ENCODE measurements at places on chromosomes 16 and 17.

GRCh38 chr17:15270628-15271381 lies 5.7 kb upstream of the PMP22 start:
- no peak for DNase-seq

DNA sequence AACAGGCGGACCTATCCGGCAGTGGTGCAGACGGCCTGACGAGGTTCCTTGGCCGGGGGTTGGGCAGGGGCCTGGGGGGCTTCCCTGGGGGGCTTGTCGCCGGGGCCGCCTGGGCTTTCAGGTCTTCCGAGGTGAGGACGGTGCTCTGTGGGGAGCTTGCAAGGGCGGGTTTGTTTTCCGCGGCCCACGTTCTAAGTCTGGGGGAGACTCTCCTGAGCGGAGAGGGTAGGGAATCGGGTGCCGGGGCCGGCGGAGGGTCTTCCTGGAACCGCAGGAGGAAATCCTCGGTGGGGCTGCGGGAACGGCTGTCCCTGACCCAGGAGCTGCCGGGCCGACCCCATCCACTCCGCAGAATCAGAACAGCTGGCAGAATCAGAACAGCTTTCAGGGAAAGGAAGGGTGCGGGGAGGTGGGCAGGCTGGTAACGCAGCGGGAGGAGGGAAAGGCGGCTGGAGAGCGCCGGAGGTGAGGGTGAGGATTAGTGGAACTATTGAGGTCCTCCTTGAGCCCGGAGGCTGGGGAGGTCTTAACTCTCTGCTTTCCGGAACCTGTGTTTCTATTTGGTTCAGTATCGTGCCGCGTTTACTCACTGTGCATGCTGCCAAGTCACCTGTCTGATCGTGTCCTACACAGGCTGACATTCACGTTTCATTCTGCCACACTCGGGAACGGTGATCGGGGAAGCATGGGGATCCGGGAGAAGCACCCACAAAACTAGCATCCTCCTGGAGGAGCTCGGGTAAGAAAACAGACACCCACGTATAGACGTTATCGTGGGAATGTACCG lies 28.9 kb downstream of the CPSF4L start:
- peak; percentile 8 for DNase-seq

DNA sequence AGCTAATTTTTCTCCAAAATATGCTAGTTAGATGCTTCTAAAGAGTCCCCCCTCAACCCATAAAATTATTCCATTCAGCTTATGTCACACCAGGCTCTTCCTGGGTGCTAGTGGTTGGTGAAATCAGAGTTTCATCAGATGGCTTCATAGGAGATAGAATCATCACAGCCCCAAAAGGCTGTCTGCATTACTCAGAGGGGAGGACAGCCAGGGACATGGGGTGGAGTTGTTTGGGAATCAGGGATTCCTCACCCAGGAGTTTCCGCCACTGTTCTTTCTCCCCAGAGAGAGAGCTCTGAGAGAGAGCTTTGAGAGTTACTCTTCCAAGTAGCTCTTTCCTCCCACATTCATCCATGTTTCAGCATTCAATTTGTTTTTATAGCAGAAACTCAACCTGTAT lies 288 bp upstream of the KRT34 start:
- no peak for DNase-seq

GRCh38 chr17:7575481-7575883 lies 4.0 kb upstream of the CD68 start:
- DNase-seq = no peak

- no peak for DNase-seq
These were observed 20.7 kb downstream of the RABEP2 start for GRCh38 chr16:28904363-28904762.

- no peak for DNase-seq
These were observed 560.3 kb downstream of the WWOX start for GRCh38 chr16:78659668-78660217.

- DNase-seq = no peak
These were observed 541.9 kb upstream of the CDH11 start for GRCh38 chr16:65663774-65664173.

DNA sequence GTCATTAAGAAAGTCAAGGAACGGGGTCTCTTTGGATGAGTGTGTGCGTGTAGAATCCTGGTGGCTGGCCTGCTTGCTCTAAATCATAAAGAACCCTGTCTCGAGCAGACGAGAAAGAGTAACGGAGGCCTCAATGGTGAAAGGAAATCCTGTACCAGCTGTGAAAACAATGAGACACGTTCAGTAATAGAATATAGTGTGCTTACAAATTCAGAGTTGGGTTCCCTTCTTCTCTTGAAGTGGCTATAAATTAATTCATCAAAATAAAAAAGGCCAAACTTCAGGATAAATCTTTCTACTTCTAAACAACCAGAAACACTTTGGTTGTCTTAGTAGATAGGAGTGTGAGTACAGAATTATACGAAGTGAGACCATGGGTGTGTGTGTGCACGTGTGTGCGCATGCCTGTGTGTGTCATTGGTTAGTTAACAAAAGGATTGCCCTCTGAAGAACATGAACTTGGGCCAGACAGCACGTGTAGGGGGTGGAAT lies 48.5 kb downstream of the WWOX start:
- no peak for DNase-seq

DNA sequence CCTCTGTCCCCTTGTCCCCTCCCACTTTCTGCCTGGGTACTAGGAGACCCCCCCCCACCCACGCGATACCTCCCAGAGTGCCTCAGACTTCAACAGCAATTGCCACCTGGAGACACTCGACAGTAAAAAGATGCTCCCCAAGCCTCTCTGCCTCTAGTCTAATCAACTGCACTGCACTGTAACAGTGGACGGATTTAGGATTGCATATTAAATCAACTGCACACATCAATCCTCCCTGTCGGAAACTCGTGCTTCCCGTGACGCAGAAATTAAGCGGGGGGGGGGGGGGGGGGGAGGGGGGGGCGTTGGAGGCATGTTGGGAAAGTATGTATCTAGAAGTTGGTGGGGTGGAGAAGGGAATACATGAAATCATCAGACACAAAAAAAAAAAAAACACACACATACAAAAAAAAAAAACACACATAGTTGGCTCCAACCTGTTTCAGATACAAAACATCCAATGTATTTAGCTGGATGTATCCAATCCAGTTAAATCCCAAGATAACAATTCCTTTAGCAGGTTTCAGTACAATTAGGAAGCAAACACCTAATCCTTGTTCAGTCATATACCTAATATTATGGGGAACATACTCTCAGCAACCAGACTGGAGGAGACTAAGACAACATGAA lies 29.7 kb downstream of the FAM222B start:
- DNase-seq = no peak

DNA sequence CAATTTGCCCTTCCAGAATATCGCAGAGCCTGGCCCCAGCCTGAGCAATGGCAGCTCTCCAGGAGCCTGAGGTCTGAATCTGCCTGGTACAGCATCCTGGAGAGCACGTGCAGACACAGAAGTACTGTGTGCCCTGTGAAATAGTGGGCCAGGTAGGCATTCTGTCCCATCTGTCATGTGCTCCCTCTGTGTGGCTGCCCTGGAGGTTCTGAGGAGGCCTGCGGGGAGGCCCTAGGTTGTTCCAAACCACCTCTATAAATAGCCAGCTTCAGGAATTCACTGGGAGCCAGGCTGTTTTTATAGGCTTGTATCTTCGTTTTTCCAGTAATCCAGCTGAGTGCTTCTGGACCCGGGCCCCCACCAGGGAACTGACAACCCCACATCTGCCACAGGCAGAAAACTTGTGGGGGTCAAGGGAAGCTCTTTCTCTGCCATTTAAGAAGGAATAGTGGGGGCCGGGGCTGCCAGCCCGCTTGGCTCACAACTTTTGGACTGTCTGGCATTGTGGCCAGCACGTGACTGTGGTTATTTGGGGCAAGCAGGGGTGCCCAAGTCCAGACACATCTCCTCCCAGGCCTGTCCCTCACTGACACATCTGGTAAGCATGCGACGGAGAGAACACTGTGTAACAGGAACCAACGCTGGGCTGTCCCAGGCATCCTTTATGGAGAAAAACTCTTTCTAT lies 356.3 kb upstream of the TNRC6C start:
- no peak for DNase-seq

GRCh38 chr17:67221062-67221998 lies 23.7 kb downstream of the HELZ start:
- DNase-seq = no peak

DNA sequence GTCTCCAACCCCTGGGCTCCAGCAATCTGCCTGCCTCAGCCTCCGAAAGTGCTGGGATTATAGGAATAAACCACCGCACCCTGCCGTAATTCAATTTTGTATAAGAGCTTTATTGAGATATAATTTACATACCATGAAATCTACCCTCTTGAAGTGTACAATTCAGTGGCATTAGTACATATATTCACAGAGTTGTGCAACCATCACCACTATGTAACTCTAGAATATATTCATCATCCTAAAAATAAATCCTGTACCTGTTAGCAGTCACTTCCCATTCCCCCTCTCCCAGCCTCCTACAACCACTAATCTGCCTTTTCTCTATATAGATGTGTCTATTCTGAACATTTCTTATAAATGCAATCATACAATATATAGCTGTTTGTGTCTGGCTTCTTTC lies 26.1 kb downstream of the TOM1L2 start:
- no peak for DNase-seq

DNA sequence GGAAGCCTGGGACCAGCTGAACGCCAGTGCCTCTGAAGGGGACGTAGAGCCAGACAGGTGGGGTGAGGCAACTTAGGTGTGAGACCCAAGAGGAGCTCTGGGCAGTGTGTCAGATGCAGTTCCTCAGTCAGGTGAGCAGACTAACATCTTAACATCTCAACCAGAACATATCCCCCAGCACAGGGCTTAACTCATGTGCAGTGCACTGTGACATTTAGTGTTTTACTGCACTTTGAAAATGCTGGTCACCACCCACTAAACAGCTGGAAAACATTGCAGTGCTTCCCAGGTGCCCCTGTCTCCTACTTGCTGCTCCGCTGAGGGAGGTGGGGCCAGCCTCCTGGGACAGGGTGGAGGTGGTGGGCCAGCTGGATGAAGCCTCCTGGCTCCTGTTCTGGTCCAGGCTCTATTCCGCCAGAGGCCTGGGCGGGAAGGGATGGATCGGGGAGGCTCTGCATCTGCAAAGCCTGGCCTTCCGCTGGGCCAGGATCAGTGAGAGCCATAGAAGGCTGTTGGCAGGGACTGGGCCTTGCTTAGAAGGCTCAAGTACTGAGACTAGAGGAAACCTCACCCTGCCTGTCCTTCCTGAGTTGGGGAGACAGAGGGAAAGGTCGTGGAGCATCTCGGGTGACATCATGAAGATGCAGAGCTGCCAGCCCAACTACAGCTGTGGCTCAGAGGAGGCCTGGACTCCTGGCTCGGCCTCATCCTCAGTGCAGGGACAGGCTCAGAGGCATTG lies 7.9 kb upstream of the MRC2 start:
- DNase-seq = no peak

GRCh38 chr17:62870030-62870541 lies 62.0 kb upstream of the MARCHF10 start:
- DNase-seq = no peak

DNA sequence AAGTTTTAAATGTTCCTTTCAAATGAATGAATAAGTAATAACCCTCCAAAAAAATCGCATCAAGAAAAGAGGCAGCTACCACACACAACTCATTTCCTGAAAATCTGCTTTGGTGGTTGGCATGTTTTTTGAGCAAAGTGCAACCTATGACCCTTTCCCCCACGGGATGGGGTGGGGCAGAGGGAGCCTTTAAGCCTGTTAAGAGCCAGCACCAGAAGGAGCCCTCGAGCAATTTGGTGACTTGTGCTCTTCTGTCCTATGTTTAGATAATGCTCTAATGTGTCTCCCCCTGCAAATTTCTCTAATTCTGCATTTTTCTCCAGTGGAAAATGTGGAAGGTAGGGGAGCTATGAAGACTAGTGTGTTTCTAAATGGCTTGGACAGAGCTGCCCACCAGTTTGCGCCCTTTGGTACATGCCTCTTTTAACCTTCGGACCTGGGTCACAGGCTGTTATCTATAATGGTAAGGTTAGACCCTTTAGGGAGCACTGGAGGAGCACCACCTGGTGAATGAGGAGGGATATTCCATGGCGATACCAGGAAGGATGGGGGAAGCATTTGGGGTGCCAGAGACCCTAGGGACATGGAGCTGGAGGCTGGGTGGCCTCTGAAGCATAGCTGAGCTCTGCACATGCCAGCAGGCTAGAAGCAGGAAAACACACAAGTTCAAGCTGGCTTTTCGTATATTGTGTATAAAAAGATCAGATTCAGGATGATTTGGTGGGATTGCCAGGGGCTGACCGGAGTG lies 1.6 kb downstream of the PYCARD start:
- no peak for DNase-seq

DNA sequence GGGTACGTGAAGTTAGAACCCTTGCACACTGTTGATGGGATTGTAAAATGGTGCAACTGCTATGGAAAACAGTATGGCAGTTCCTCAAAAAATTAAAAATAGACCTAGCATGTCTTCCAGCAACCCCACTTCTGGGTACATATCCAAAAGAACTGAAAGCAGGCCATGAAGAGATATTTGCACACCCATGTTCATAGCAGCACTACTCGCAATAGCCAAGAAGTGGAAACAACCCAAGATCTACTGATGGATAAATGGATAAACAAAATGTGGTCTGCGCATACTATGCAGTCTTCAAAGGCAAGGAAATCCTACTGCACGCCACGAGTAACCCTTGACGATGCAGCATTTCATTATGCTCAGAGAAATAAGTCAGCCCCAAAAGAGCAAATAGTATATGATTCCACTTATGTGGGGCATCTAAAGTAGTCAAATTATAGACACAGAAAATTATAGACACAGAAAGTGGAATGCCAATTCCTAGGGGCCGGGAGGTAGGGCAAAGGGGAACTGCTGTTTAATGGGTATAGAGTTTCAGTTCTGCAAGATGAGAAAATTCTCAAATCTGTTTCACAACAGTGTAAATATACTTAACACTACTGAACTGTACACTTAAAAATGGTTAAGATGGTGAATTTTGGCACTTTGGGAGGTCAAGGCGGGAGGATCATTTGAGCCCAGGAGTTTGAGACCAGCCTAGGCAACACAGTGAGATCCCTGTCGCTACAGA lies 17.2 kb downstream of the CORO7 start:
- no peak for DNase-seq

DNA sequence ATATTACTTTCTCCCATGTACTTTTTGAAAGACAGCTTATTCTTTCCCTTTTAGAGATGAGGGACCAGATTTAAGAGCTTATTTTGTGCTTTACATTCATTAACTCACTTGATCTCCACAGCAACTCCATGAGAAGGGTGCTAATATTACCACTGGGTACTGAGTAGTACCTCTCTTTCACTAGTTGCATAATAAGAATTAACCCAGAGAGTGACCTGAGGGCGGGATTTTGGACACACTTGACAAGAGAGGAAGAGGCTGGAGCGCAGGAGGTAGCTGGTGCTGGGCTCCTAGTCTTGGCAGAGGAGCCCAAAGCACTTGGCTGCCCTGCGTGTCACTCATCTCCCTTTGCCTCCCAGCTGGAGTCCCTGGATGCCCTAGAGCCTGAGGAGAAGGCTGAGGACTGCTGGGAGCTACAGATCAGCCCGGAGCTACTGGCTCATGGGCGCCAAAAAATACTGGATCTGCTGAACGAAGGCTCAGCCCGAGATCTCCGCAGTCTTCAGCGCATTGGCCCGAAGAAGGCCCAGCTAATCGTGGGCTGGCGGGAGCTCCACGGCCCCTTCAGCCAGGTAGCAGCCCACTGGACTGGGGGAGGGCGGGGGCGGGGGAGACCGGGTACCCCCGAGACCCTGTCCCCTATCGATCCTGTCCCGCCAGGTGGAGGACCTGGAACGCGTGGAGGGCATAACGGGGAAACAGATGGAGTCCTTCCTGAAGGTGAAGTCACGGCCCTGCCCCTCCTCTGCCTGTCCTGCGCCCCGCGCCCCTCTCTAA lies 1.7 kb upstream of the MAZ start:
- no peak for DNase-seq

- DNase-seq = peak; percentile 33
These were observed at the start of gene RAI1 for GRCh38 chr17:17681187-17681743. TSS of gene RAI1 (plus strand) at chr17:17681458. CDS start at chr17:17792949, 111,491 bp downstream.

All from stimulated activated CD8-positive, alpha-beta memory T cell treated with anti-CD3 and anti-CD28 coated beads, Interleukin-4, amount 100 ng/mL, for 4 hours (primary cell).